ENCODE measurements at places on chromosomes 1 and 21.
A peak's percentile ranks its signal among the peaks of the same experiment; 100 is the strongest.

GRCh38 chr1:231601824-231602672 lies 24.5 kb upstream of the DISC1 start:
- no peak for DNase-seq

- no peak for DNase-seq
These were observed 5.9 kb downstream of the TBX15 start for GRCh38 chr1:118982266-118982665.

- DNase-seq, result no peak
These were observed 10.0 kb downstream of the KDM5B start for GRCh38 chr1:202798260-202798659.

- DNase-seq, result peak; percentile 17
These were observed 2.1 kb upstream of the SLC44A5 start for GRCh38 chr1:75612976-75613375.

DNA sequence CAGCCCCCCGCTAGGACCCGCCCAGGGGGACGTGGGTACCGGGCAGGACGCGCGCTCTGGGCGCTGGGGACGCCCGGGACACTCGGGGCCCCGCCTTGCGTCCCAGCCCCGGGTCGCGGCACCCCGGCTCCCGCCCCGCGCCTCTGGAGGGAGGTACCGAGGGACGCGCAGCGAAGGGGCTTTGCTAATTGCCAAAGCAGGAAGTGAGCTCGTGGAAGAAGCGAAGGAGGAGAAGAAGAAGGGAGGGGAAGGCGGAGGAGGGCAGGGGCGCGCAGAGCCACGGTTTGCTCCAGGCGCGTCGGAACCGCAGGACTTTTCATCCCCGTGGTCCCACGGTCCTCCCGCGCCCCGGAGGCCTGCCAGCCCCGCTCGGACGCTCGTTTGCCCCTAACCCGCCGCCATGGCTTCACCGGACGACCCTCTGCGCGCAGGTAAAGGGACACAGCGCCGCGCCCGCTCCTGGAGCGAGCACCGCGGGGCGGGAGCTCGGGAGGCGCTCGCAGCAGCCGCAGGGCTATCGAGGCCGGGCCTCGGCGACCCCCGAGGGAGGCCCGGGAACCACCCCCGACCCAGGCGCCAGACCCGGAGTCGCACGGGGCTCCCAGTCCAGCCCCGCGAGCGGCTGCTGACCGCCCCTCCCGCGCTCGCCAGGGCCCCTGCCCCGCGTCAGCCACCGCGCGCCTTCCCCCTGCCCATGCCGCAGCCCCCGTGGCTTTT lies 1.3 kb downstream of the EDARADD start:
- no peak for DNase-seq

- no peak for DNase-seq
These were observed 808 bp downstream of the MAP3K21 start for GRCh38 chr1:233328142-233328921.

DNA sequence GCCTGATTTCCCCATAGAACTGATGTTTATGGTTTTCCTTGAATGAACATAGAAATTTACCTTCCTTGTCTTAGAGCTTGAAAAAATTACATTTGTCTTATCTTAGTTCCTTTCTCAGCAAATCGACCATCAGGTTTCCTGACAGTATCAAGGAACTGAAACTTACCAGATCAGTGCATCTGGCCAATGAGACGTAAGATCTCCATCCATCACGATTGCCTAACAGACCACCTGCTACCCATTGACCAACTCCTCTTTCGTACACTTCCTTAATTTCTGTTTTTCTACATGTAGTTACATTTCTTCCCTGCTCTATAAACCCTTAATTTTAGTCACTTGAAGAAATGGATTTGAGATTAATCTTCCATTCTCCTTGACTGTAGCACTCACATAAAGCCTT lies 57.4 kb upstream of the TMPRSS15 start:
- DNase-seq, result no peak

DNA sequence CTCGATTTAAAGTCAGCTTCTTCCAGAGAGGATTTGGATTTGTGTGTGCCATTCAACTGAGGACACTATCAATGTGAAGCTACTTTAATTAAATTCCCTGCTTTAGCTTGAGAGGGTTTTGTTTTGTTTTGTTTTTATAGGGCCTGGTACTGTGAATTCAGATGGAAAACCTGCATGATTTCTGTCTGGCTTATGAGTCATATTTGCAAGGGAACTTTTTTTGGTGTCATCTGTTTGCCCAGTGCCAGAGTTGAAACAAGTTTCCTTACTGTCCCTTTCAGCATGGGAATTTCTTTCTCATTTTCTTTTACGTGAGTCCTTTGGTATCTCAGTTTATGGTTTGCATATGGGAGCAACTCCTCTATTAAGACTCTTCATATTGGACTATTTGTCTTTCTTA lies 194.6 kb downstream of the GREM2 start:
- DNase-seq, result no peak

DNA sequence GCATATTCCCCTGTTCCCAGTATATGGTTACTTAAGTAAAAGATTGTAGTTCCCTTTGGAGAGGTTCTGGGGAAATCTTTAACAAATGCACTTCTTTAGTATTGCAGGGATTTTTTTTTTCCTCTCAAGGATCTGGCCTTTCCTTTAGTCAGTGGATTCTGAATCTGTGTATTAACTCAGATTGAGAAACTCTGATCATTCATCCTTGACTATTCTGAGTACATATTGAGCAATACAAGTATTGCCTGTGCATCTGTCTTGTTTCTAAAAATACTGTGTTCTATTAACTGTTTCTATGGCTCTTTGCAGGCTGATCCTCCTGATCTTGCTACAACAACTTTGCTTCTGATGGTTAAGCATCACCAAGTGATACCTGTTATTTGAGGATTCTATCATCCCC lies 67.8 kb upstream of the FGGY start:
- peak; percentile 8 for DNase-seq

- no peak for DNase-seq
These were observed 145.5 kb downstream of the IGSF21 start for GRCh38 chr1:18253093-18253492.
